Activated CD8-positive, alpha-beta memory T cell treated with anti-CD3 and anti-CD28 coated beads for 48 hours (primary cell): ENCODE measurements at places on chromosomes 11 and 22.

GRCh38 chr22:25078591-25078990, 121.1 kb upstream of the CRYBB3 start:
- no peak for DNase-seq

GRCh38 chr11:96388891-96389719, 607 bp downstream of the CCDC82 start:
- DNase-seq, result no peak

GRCh38 chr11:130858215-130858614, 58.1 kb downstream of the SNX19 start:
- DNase-seq, result no peak

DNA sequence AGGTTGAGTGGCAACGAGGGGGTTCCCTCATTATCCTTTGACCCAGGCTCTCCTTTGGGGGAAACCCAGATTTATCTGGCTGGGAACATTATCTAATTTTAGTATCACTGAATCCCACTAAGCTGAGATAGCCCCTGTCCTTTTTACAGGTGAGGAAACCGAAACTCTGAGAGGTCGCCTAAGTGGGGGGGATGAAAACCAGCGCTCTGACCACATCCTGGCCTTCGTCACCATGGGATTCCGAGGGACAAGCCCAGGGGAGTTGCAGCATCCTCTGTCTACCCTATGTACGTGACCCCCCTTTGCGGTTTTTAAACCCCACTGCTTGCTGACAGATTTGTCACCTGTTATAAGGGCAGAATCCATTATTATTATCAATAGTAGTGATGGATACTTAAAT, 61.0 kb downstream of the ISX start:
- no peak for DNase-seq

DNA sequence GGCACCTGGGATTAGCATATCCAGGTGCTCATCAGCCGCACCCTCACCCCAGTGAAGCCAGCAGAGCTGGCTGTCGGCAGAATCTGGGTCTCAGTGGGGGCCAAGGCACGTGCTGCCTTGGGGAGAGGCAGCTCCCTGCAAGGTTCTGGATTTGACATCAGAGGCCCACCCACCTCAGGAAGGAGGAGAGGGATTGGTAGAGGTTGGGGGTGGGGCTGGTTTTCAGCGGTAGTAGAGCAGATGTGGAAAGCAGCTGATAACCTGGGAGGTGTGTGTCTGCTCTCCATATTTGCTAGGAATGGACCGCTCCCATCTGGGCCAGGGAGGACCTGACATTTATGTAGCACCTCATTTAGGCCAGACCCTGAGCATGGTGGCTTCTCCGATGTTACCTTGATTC, 147.5 kb downstream of the GRIK4 start:
- no peak for DNase-seq

DNA sequence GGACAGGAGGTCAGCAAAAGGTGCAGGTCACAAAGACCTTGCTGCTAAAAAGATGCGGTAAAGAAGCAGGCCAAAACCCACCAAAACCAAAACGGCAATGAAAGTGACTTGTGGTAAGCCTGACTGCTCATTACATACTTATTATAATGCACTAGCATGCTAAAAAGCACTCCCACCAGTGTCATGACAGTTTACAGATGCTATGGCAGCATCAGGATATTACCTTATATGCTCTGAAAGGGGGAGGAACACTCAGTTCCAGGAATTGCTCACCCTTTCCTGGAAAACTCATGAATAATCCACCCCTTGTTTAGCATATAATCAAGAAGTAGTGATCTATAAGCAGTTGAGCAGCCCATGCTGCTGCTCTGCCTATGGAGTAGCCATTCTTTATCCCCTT, 45.2 kb upstream of the SLC5A12 start:
- DNase-seq, result no peak

DNA sequence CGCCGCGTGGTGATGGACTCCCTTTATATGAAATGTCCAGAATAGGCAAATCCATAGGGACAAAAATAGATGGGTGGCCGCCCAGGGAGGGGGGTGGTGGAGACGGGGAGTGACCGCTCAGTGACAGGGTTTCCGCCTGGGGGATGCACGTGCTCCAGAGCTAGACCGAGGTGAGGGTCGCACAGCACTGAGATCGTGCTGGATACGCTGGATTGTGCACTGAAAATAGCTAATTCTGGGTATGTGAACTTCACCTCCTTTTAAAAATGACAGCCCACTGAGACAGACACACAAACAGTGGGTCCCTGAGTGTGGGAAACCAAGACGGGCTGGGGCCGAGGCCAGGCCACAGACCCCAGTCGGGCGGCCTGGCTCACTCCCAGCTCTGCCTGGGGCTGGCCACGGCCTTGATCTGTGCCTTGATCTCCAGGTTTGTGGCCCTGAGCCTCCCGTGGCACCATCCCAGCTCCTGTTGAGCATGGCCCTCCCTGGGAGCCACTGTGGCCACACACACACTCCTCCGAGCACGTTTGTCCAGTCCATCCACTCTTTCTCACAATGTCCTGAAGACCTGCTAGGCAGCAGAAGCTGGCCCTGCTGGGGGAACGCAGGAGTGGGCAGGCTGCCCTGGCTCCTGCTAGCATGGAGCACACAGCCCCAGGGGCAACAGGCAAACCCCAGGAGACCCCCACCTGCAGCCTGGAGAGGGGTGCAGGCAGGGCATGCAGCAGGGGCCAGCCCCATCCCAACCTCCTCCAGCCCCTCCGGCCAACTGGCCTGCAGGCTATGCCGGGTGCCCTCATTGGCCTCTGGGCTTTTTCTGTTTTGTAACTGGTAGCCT, 41.0 kb upstream of the TH start:
- DNase-seq, result no peak

DNA sequence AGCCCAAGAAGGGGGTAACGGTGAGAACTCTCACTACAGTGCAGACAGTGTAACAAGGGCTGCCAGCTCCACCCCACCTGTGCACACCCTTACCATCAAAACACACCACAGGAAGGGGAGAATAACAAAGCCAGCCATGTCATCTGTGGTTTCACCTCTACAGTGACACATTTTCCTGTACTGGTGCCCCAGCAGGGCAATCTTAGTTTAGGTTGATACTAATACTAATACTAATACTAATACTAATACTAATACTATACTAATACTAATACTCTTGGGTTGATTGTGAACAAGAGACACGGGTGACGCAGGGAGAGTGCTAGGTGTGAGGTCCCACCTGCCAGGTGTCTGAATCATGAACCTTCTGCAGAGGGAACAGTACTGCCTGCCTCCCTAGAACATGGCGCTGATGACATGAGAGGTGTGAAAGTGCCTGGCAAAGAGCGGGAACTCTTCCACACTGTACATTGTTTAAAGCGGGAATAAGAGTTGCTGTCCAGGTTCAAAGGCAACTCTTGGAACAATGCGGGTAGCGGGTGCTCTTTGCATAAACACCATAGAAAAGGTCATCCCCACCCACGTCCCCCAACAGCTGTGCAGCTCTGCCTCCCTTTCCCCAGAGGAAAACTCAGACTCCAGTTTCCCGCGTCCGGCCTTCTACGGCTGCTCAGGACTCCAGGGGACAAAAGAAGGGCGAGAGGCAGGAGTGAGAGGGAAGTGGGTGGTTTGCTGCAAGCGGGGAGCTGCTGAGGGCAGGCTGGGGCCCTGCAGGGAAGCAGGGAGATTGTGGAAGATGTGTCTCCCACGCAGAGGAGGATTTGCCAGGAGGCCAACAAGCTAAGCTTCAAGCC, 25.0 kb upstream of the TMPRSS4 start:
- DNase-seq, result no peak

- DNase-seq, result no peak
These were observed 247.2 kb upstream of the CADM1 start for GRCh38 chr11:115751243-115752015.

DNA sequence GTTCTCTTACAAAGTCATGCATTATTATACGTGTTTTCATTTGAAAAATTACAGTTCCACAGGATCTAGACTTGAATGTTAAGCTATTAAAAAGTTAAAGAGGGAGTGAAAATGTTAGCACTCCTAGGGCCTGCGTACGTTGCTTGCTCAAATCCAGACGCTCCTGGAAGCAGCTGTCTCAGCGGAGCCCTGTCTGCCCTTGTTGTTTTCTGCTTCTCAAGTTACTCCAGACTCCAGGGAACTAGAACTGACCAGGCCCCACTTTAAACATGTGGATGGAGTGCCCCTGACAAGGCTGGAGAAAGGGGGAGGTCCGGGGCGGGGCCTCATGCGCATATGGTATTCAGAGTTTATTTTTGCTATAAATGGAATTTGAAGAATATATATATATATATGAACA, 9.6 kb downstream of the PARVB start:
- no peak for DNase-seq

- DNase-seq, result no peak
These were observed 29.6 kb downstream of the RTN4R start for GRCh38 chr22:20238536-20238900.

GRCh38 chr11:129115652-129116586, 76.2 kb downstream of the ARHGAP32 start:
- no peak for DNase-seq

GRCh38 chr11:72482211-72482812, 48.0 kb upstream of the CLPB start:
- DNase-seq, result peak; percentile 22

DNA sequence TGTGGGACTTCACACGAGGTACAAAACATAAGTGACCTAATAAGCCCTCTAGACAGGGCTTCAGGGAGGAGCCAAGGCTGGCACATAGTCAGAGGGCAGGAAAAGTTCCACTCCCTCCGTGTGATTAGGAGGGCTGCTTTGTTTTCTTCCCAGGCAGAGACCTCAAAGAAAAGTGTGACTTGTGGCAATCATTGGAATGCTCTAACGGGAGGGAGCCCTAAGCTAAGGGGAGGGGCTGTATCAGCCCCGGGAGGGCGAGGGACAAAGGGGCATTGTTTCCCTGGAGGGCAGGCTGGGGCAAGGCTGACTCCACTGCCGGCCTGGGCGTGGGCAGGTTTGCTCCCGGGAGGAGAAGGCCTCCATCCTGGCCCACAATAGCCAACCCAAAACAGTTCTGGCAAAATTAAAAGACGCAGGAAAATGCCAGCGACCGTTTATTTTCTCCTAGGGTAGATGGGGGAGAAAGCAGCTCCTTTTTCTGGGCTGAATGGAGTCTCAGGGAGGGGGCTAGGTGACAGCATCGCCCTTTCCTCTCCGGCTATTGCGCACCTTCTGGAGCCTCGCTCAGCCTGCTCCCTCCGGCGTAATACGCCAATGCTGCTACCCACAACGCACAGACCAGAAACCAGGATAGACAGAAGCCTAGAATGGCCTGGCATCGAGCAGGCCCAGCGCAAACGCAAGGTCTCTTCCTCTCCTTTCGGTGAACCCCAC, 60.2 kb downstream of the ENDOD1 start:
- no peak for DNase-seq

DNA sequence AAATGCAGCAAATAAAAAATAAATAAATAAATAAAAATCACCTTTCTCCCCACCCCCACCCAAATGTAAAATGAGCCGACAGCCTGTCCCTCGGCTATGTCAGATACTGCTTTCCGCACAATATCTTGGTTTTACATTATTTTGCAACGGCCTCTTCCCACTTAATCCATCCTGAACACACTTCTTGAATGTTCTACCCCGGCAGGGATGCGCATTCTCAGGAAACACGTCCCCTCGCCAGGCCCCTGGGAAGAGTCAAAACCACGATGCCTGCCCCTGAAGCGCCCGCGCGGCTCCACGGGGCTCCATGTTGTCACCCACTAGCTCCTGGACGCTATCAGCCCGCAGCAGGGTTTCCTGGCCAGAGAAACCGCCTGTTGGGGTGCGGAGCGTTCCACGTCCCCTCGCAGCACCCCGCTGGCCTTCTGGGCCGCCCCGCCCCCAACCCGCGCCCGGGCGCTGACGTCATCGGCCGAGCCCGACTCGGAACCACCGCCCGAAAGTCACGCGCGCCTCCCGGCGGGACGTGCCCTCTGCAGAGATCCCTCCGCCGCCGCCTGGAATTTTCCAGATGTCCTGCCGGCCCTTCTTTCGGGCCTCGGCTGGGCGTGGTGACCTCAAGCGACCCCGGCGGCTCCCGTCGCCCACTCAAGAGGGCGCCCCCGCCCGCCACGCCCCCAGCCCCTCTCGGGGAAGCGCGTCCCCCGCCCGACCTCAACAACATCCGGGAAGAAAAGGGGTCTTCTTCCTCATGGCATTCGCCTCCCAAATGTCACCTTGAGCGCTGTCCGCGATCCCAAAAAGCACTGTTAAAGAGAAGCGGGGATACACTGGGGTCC, 585 bp upstream of the NEAT1 start:
- DNase-seq, result peak; percentile 91

- no peak for DNase-seq
These were observed 17.5 kb upstream of the TXNRD2 start for GRCh38 chr22:19959043-19959586.

DNA sequence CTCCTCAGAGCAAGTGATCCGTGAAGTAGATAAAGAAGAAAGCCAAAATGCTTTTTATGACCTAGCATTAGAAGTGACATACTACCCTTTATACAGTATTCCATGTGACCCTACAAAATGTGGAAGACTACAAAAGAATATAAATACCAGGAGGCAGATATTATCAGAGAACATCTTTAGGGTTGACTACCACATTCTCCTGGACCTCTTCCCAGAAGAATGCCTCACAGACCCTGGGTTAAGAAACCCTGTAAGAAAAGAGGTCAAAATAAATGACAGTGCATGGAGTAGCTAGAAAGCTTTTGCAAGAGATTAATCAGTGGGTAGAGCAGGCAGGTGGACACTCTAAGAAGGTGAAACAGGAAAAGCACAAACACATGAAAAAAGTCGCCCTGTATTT, 69.2 kb downstream of the FANCF start:
- no peak for DNase-seq
